ENCODE measurements at places on chromosomes 7 and 10.
A peak's percentile ranks its signal among the peaks of the same experiment; 100 is the strongest.

DNA sequence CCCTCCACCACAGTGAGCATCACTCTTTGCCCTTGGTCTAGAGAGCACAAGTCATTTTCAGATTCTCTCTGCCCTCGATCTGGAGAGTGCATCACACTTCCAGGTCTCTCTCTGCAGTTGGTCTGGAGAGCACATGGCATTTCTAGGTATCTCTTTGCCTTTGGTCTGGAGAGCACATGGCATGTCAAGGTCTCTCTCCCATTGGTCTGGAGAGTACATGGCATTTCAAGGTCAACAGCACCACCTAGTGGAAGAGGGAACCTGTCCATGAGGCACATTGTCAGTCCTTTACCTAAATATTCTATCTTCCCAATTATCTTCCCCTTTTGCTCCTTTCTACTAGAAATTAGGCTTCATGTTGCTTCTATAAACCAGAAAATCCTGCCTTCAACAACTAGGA, 1139.4 kb downstream of the XPNPEP1 start:
- DNase-seq = peak; percentile 1

- no peak for DNase-seq
These were observed 4.3 kb downstream of the LHPP start for GRCh38 chr10:124465777-124466488.

DNA sequence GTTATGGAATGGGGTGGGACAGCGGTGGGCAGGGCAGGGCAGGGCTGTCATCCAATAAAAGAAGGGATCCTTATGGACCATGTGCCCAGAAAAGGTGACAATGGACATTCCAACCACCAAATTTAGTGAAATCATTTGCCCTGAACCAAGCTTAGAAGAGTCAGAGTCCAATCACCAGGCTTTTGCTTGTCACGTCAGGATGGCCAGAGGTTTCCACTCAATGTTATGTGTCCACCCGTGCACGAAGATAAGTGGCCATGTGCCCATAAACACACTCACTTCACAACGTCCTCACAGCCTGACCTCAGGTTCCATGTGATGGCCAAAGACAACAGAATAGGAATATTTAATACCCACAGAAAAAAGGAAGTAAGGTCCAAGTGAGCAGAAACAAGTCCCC, 36.6 kb upstream of the PLPP4 start:
- DNase-seq = no peak

DNA sequence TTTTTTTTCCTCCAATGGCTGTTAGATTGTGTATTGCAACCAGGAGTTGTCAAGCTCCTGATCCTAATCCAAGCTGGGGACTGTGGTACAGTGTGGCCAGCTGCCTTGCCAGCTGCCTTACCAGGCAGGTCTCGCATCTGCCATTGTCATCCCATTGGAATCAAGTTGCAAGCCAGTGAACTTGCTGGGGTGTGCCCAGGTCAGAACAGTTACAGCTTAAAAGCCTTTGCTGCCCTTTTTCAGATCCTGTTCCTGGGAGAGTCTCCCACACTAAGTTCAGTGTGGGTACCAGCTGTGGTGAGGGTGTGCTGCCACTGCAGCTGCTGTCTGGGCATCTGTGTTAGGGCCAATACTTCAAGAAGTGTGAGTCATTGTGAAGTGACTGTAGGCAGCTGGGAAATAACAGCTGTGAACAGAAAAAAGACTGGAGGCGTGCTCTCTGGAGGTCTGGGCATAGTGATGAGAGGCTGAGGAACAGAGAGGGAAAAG, 72.8 kb downstream of the CCNY start:
- no peak for DNase-seq

GRCh38 chr10:43622038-43622437, 15.8 kb downstream of the ZNF485 start:
- no peak for DNase-seq

GRCh38 chr7:36390199-36391090, 783 bp downstream of the ANLN start:
- DNase-seq = no peak

DNA sequence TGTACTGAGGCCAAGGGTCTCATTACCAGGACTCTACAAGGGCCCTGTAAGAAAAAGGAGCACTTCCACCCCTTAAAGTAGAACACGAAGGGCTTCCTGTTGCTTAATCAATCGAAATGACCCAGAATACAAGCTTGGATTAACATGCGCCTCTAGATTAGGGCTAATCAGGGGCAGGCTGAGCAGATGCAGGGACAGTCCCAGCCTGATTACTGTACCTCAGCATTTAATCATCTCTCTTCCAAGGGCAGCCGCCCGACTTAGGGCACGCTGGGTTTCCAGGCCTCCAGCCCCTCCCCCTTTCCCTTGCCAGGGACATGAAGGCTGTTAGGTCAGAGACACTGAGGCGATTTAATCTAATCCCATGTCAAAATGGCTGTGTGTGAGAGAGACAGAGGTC, 138.6 kb downstream of the NRF1 start:
- no peak for DNase-seq

GRCh38 chr10:132136097-132136521, 50.6 kb upstream of the DPYSL4 start:
- DNase-seq = no peak

DNA sequence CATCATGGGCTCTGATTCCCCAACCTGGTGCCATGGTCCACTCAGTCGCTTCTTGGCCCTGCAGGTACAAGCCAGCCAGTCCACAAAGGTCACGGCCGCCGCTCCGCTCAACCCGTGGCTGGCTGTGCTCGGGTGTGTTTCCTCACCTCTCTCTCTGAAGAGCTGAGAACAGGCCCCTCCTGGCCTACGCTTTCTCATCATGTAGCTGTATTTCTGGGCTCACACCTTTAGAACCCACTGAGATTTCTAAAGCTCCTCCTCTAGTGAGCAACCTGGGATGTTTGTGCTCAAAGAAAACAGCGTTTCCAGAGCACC, 30.2 kb downstream of the PTPRN2 start:
- DNase-seq = no peak

GRCh38 chr10:9291081-9291480, 1236.6 kb downstream of the GATA3 start:
- no peak for DNase-seq

Data from GM12891 (cell line).